AML-193 (cell line): ENCODE measurements at places on chromosomes 4 and X.

- no peak for DNase-seq
Measured at GRCh38 chr4:181952478-181952877, 290.7 kb upstream of the TENM3 start.

DNA sequence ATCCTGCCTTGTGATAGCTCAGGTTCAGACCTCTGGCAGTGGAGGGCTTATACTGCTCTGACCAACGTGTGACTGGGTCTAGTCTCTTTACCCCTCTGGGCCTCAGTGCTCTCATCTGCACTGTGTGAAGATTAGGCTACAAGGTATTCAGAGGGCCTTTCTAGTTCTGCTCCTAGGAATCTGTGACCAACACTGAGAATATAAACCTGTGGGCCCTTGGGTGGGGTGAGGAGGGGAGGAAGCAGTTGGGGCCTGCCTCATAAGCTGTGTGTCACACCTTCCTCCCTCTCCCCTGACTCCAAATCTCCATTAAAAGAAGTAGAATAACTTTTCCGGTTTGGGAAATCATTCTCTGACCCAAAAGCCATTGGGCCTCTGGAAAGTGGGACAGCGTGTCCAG lies 66.3 kb upstream of the MSN start:
- no peak for DNase-seq

DNA sequence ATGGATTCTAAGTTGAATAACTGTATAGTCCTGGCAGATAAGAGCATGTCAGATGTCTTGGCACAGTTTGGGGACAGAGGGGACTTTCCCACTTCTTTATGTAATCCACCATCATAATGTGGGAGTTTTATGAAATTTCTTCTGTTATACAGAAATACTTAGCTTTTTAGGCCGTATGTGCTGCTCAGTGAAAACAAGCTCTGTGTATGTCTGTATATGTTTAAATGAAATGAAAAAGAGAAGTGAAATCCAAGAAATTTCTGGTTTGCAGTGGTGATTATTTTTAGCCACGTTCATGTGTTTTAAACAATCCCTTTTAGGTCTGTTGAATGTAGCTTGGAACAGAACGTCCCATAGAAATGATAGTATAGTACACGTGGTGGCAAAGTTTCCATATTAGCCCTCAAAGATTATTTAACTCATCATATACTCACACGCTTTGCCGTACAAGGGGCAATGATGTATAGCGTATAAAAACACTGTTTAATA lies 41.0 kb downstream of the GAB1 start:
- no peak for DNase-seq

- no peak for DNase-seq
Measured at GRCh38 chr4:147233-147632, 22.9 kb downstream of the ZNF718 start.

GRCh38 chr4:155114790-155115189 lies 93.6 kb upstream of the NPY2R start:
- no peak for DNase-seq

- no peak for DNase-seq
Measured at GRCh38 chr4:118335324-118335723, 17.5 kb downstream of the PRSS12 start.

DNA sequence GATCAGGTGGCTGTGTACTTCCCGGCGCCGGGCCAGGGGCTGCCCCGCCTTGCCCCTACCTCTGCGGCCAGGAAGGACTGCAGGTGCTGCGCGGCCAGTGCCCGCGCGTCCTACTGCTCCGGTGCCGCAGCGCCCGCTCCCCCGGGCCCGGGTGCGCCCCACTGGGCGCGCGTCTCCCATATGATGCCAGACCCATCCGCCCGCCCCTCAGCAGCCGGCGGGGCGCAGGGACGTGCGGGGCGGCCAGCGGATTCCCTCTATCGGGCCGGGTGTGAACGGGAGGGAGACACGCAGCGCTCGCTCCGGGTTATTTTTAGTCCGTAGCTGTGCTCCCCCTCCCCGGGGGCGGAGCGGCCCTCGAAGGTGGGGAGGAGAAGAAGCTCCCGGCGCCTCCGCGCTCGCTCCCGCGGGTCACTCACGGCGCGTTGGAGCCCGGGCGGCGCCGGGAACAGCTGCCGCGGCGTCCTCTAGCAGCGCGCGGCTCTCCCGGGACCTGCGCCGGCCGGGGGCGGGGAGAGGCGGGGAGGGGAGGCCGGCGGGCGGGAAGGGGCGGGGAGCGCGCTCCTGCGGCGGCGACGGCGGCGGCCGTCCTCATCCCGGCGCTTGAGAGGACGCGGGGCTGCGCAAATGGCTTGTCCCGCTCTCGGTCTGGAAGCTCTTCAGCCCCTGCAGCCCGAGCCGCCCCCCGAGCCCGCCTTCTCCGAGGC lies 103.6 kb downstream of the UCHL1 start:
- DNase-seq = no peak

GRCh38 chrX:42047886-42048285 lies 124.5 kb upstream of the CASK start:
- no peak for DNase-seq

- no peak for DNase-seq
Measured at GRCh38 chr4:154088741-154089140, 299.9 kb upstream of the SFRP2 start.

DNA sequence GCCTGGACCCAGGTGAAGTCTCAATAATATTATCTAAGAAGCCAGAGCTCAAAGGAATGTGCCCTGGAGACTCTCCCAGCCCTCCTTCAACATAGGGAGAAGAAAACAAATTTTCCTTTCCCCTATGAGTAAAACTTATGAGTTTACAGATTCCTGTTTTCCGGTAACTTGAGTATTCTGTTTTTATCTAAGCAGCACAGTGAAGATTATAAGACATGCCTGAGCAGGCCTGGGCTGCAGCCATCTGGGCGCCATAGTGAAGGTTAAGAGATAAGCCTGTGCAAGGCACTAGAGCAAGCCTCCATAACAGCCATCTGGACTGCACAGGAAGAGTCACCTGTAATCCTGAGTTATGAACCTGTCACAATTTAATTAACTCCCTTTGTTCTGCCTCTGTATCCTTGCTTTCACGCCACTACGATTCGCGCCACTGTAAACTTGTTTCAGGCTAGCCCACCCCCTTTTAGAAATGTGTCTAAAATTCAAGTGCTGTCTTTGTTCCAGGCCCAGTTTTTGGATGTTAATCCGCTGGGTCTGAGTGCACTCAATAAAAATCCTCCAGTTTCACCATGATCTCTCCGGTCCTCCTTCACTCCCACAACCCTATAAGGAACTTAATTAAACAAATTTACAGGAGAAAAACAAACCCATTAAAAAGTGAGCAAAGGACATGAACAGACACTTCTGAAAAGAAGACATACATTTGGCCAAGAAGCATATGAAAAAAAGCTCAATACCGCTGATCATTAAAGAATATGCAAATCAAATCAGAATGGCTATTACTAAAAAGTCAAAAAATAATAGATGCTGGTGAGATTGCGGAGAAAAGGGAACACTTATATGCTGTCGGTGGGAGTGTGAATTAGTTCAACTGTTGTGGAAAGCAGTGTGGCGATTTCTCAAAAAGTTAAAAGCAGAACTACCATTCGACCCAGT lies 189.5 kb downstream of the APBB2 start:
- DNase-seq = no peak

- DNase-seq = no peak
Measured at GRCh38 chr4:56086073-56086541, 137.4 kb downstream of the CEP135 start.

GRCh38 chrX:37871626-37872302 lies 24.4 kb upstream of the DYNLT3 start:
- no peak for DNase-seq

- no peak for DNase-seq
Measured at GRCh38 chr4:112279882-112280315, 5.8 kb downstream of the TIFA start.

DNA sequence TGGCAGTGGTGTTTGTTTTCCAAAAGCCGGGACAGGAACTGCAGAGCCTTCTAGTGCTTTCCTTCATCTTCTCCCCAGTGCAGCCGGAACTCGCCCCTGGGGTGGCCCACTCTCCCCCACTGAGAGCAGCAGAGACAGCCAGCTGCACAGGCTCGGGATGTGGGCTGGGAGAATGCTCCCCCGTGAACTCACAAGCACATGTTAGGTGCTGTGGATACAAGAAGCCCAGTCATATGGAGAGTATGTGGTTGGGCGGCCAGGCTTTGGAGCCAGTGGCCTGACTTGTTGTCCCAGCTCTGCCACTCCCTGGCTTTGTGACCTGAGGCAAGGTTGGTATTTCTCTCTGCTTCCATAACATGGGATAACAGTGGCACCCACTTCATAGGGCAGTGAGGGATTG lies 9.4 kb upstream of the KIAA0232 start:
- DNase-seq = no peak

- DNase-seq = no peak
Measured at GRCh38 chrX:7146020-7146702, 1.4 kb upstream of the STS start.
